ENCODE measurements at places on chromosomes 7 and 10. TPM values are rescaled to one million over a fixed set of nuclear protein-coding genes. Genes with fewer than 3 reads are reported as not detected.

The CCDC3 gene
- 8.5 TPM for total RNA-seq

The NUTM2A gene
- 2.9 TPM for total RNA-seq

The H2BK1 gene
- total RNA-seq, result not detected

The GIMAP4 gene
- 22.9 TPM for total RNA-seq

The BTBD16 gene
- not detected for total RNA-seq

DNA sequence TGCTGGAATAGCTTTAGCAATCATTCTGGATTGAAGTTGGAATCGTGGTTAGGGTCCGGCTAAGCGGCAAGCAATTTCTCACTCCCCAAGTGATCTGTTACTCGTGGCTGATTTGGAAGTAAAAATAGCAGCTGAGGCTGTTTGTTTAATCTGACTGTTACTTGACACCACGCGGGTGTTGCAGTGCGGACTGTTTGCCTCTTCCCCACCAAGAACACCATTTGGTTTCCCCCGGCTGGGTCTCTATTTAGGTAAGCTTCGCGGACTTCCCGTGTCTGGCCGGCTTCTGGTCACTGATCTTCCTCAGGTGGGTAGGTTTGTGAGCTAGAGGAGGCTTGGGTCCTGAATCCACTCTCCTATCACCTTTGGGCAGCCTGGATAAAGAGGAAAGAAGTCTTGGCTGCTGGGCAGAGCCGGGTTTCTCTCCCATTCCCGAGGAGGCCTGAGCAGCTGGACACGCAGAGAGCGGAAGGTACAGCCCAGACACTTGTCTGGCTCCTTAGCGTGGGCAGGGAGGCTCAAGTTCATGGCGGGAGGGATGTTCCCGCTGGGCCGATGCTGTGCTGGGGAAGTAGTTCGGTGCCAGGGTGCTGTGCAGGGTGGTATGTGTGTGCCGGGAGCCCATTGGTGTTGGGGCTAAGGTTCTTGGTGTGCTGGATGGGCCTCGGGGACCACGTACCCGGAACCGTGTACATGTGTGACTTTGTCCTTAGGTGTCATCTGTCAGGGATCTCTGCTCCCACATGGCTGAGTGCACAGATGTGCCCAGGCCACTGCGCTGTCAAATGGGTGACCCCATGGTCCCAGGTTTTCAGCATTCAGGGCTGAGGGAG is at the start of gene C10orf71:
Gene C10orf71 (plus strand): TSS at position 188 of the 833 bp plus-strand sequence. CDS start 23,376 bp downstream, outside the sequence.
- DNase-seq, result no peak

- peak; percentile 4 for DNase-seq
These were observed 777 bp downstream of the RUNDC3B start for GRCh38 chr7:87628780-87629569.

GRCh38 chr7:117859246-117859812 is 13.9 kb downstream of the CTTNBP2 start:
- no peak for DNase-seq

- no peak for DNase-seq
These were observed 51.2 kb upstream of the NXPH1 start for GRCh38 chr7:8382004-8382730.

DNA sequence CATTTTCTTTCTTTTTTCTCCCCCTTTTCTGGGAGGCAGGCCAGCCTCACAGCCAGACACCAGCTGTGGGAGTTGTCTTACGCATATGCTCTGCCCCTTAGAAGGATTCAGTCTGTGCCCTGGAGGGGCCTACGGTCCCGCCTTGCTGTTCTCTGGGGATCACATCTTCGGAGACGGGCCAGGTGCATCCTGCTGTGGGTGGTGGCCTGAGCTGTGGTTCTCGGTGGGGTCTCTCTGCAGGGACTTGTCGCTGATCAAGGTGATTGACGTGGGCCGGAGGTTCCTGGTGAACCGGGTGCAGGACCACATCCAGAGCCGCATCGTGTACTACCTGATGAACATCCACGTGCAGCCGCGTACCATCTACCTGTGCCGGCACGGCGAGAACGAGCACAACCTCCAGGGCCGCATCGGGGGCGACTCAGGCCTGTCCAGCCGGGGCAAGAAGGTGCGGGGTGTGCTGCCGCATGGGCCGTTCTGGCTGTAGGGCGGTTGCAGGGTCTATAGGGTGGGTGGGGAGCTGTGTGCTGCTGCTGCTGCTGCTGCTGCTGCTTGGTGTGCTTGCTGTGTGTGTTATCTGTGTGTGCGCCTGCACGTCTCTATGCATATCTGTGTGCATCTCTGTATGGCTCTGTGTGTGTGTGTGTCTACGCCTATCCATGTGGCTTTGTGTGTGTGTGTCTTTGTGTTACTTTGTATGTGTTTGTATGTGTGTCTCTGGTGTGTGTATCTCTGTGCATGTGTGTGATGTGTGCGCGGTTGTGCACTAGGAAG is 17.9 kb downstream of the PFKFB3 start:
- no peak for DNase-seq

DNA sequence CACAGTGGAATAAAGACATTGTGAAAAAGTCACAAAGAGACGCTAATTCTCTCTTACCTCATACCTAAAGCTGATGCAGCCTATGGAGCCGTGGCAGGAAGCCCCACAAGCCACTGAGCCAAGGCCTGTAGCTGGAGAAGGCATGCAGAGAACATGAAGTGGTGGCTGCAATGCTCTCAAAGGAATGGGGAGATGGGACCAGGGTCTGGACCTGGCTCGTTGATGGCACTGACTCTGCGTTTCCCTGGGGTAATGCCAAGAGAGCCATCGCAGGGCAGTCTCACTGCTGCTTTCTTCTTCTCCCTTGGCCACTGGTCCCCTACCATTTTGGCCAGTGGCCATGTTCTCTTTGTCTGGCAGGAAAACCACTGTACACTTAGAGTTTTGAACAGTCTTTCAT is 329.9 kb upstream of the ZMIZ1 start:
- DNase-seq, result no peak

DNA sequence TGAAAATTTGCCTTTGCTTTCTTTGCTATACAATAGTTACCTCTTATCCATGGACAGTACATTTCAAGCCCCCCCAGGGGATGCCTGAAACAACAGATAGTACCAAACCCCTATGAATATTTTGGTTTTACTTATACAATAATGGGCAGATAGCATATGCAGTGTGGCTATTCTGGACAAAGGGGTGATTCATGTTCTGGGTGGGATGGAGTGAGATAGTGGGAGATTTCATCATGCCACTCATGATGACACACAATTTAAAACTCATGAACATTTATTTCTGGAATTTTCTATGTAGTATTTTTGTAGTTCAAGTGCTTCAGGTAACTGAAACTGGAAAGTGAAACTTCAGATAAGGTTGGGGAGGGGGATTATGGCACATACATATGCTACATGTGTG is 12.0 kb downstream of the STARD3NL start:
- no peak for DNase-seq

DNA sequence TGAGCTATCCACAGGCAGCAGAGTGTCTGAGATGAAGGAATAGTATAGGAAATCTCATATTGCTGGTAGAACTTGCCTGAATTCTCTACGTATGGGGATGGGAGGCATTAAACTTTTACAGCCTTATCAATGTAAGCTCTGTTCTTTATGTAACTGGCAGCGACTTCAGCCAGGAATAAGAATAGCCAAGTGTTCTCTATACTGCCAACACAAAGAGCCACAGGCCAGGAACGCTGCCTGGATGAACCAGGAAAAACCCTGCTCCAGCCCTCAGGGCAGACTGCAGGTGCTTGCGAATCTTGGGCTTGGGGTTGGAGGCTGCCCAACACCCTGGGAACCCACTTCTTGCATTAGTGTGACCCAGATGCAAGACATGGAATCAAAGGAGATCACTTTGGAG is 6.1 kb upstream of the OLAH start:
- no peak for DNase-seq

Measured in heart right ventricle (tissue), 16 donors.